ENCODE measurements at places on chromosomes 3 and 15. TPM values are rescaled to one million over a fixed set of nuclear protein-coding genes. Genes with fewer than 3 reads are reported as not detected.

Gene TLE3
- total RNA-seq, result 65.5 TPM

Gene SI
- not detected for total RNA-seq

Gene ZBTB47
- total RNA-seq, result 3.1 TPM

Gene HRG
- total RNA-seq, result 0.13 TPM

DNA sequence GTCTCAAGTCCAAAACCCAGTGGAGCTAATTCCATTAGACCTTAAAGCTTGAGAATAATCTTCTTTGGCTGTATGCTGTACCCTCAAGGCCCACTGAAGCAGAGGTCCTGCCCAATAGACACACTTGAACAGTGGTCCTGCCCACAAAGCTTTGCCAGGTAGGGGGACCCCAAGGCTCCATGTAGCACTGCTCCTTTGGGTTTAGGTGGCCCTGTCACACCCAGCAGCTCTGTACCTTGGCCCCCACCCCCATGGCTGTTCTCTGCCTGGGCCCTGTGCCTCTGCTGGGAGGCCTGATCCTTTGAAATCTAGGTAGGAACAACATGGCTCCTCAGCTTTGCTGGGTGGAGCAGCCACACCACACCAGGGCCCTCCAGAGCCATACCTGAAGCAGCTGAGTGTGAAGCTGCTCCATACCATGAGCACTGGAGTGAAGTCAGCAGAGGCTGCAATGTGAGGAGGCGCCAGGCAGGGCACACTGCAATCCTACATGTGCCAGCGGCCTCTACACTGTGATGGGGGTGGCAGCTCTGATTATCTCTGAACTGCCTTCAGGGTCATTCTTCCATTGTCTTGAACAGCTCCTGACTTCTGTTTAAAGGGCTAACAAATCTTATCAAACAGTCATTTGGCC, 188.0 kb upstream of the CCDC54 start:
- DNase-seq, result no peak

Measured in GM12878 (cell line).